ENCODE measurements at places on chromosomes 13 and 19.
A peak's percentile ranks its signal among the peaks of the same experiment; 100 is the strongest.

DNA sequence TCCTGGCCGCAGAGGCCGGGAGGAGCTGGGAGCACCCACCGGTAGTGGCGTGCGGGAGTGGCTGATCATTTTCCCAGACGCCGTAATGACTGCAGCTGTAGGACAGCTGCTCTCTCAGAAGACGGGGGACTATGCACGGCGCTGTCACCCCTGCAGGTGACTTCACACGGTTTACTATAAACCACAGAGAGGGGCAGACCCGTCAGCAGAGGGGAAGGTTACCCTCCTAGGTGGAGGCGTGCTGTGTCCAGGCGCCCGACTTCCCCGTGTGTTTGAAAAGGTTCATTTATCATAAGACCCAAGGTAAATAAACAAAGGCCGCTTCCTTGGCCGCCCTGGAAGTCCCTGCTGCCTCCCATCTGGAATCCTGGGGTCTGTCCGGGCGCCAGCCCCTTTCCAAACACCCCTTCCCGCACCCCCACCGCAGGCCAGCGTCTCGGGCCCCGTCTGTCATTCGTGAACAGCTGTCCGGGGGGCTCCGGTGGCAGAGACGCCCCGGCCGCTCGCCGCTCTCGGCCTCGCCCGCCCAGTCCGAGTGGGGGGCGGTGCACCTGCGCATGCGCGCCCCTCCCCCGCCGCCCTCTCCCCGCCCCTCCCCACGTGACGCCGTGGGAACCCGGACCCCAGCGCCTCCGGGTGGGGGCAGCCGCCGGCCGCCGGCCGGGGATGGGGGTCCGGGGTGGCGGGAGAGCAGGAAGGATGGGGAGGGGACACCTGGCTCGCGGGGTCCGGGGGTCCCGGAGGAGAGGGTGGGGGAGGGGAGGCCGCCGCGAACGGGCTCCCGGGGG is 915 bp downstream of the SHC2 start:
- peak; percentile 87 for DNase-seq

GRCh38 chr19:17202249-17202648 is 12.9 kb upstream of the USE1 start:
- DNase-seq = no peak

DNA sequence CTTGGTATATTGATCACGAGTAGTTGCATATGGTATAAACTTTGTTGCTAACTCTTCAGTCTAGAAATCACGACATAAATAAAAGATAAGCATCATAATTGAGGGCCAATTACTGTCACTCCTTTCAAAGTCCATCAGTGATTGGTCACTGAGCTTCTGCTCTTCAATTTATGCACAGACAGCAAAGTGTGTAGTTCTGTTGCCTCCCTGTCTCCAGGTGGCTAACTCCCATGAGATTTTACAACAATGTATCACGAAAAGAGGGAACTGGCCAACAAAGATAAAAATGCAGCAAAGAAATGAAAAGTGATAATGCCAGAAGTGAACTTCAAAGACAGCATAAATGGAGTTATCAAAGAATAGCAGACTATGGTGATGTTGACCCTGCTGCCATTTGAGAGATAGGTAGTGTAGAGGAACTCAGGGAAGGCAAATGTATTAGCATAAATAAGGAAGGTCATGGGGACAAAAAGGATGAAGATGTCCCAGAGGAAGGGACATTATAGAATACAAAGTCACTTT is 12.7 kb upstream of the TNFSF14 start:
- DNase-seq = no peak

GRCh38 chr19:13036366-13036976 is 41.2 kb downstream of the NFIX start:
- DNase-seq = no peak

DNA sequence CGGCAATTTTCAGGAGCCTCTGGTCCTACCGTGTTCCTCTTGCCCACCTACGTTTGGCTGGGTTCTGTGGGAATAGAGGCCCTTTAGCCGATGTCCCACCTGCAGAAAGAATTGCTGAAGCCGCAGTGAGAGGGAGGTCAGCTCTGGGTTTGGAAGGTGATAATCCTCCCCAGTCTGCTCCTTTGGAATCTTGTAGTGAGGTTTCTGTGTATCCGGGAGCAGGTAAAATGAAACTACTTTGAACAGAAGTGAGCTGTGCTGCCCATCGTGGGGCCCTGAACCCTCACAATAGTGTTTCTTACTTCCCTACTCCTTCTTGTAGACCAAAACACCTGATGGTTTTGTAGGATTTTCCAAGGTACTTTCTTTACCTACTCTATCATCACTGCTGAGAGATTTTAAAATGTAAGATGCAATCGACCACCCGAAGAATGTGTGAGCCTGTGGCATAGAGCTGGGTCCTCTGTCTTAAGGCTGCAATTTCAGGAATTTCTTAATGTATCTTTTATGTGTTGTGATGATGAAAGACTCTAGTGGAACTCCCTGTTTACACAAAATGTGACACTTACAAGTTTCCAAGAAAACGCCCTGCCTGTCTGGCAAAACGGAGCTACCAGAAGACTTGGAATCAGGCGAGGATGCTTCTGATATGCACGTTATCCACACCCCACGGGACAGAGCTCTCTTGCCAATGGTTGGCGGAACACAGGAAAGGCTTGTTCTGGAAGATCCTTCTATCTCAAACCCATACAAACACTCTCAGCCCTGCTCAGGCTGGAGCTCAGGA is 76.1 kb downstream of the RGCC start:
- DNase-seq = no peak

DNA sequence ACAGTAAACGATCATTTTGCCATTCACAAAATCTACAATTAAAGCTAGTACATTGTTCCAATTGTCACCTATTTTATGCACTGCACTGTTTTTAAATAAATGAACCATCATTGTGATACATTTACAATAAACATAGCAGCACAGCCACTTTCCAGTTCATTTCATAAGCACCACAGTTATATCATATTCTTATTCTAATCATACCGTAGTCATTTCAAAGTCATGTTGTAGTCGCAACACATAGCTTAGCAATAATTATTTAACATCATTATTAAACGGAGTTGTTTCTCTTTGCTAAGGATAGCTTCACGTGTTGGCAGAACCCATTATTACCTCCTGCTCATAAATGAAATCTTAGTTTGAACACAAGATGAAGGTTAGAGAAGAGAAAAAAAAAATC is 2.2 kb upstream of the PCDH9 start:
- DNase-seq = no peak

DNA sequence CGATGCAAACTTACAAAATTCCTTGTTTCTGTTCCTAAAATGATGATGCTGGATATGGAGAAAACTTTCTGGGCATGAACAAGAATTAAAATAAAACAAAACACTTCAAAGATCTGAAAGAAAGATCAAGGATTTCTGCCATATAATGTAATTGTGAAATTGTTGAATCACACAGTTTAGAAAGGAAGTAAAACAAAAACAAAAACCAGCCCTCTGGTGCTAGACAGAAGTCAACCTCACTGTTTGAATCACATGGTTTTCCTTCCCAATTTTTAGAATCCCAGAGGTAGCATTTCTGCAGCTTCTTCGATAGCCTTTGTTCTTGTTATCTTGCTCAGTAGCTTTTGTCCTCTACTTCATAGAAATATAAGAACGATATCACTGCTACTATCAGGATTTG is 118.2 kb upstream of the ARGLU1 start:
- no peak for DNase-seq

- no peak for DNase-seq
Measured at GRCh38 chr19:49884760-49885159, 7.3 kb downstream of the TBC1D17 start.

DNA sequence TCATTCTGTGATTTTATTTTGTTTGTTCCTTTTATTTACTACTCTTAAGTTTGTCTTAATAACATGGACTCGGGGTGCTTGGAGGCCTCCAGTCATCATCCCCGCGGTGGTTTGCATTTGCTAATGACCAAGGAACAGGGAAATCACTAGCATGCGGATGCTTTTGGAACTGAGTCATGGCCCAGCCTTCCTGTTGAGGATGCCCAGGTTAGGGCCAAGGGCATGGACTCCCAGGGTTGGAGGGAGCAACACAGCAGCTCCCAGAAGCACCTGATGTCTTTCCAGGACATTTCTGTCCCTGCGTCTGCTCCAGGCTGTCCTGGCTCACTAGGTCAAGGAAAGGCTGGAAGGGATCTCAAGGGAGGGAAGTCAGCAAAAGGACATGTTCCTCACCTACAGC is 423.7 kb upstream of the TSHZ3 start:
- no peak for DNase-seq

DNA sequence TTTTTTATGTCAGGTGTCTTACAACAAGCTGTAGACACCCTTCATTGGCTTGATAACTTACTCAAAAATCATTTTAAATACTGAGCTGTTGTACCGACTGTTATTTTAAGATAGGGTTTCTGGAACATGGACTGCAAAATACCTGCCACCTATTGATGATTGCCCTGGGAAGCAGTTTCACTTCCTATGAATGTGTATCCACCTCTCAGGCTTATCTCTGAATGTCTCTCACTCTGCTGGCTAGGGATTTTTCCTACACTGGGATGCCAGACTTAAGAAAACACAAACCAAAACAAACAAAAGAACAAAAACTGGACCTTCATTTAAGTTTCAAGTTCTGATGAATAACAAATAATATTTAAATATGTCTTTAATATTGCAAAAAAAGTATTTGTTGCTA is 663.7 kb downstream of the EFNB2 start:
- no peak for DNase-seq

DNA sequence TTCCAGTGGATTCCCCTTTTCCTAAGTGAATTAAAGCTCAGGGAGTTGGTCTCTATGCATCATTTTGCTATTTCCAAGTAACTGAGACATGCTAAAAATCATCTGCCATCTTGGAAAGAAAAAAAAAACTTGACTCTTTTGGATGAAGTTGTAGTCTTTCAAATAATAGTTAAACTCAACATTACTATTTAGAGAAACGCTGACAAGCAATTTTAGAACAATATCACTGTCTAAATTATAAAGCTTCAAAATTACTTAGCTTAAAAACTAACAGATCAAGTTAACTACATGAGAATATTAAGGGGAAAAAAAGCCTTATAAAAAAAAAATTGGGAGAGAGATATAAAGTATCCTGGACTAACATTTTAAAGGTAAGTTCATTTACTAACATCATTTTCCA is 68.5 kb downstream of the STOML3 start:
- no peak for DNase-seq

DNA sequence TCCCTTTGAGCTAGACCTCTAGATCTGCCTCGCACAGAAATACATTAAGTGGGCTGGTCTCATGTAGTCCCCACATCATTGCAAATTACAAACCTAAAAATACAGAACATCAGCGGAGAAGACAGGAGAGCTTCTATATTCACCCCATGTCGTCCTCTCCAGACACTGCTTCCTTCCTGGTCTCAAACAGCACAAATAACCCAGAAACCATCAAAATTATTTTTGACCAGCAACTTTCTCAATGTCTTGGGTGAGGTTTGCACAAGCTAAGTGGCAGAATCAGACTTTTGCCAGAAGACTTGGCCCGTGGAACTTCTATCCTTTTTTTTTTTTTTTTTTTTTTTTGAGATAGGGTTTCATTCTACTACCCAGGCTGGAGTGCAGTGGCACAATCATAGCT is 28.2 kb downstream of the CLEC17A start:
- no peak for DNase-seq

DNA sequence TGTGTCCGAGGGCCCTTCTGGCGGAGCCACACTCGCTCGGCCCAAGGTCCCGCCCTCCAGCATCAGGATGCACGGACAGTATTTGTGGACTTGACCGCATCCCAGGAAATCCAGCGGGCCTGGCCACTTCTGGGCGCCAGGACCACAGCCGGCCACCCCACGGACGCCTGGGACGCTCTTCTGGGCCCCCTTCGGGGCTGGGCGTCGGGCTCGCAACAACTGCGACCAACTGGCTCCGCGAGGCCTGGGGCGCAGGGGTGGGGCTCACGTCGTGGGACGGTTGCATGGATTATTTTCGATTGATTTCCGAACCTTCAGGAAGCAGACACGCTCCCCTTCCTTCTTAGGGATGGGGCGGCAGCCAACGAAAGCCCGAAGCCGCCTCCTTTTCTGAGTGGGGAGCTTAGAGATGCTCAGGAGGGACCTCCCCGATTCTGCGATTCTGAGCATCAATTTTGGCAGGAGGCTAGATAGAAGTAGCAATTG is 521 bp upstream of the NUP58 start:
- peak; percentile 66 for DNase-seq

- DNase-seq = no peak
Measured at GRCh38 chr13:102940143-102940542, 94.3 kb downstream of the ERCC5 start.

DNA sequence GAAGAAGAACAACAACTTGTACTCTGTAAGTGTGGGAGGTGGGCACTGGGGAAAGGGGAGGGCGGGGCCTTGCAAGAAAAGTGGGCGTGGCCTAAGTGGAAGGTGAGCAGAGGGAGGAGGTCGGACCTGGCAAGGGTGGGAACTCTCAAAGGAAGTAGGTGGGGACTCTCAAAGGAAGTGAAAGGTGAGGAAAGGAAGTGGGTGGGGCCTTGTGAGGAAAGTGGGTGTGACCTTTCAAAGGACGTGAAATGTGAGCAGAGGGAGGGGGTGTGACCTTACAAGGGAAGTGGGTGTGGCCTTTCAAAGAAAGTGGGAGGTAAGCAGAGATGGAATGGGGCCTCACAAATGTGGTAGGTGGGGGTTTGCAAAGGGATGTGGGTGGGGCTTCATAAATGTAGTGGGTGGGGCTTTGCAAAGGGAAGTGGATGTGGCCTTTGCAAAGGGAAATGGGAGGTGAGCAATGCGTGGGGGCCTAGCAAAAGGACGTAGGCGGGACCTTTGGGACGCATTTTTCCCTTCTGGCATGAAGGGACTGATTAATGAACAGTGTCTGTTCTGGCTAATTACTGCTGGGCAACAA is 25.9 kb downstream of the ACSBG2 start:
- DNase-seq = no peak

- no peak for DNase-seq
Measured at GRCh38 chr19:14056741-14057356, 5.0 kb downstream of the PALM3 start.

GRCh38 chr19:45473682-45474605 is 6.1 kb downstream of the FOSB start:
- DNase-seq = peak; percentile 74

DNA sequence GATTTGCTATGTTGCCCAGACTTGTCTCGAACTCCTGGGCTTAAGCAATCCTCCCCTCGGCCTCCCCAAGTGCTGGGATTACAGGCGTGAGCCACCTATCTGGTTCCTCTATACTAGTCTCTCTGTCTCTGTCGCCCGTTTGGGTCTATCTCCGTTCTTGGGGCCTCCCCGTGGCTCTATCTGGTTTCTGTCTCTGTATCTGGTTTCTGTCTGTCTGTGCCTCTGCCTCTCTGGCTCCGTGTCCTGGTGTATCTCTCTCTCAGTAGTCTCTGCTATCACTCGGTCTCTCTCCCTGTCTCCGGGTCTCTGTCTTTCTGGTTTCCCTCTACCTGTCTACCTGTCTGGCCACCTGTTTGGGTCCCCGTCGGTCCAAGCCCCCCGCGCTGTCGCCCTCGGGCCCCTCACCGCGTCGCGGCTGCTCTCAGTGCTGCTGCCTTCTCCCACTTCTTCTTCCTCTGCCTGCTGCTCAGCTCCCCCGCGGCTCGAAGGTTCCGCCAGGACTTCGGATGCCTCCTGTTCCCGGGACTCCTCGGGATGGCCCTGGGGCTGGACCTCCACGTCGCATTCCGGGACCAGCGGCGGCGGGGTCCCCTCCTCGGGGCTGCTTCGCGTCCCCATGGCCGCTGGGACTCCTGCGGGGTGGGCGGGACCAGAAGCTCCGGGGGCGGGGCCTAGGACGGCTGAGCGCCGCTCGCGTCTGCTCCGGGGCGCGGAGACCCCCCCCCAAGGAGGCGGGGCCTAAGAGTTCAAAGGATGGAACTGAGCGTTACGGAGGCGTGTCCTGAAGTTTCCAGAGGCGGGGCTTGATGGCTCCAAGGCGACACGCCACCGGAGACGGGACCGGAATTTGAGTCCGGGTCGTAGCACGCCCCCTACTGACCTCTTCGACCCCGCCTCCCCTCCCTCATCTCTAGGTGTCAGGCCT is 783 bp downstream of the PHLDB3 start:
- DNase-seq = peak; percentile 95

GRCh38 chr13:50248516-50249143 is 233.4 kb downstream of the KCNRG start:
- no peak for DNase-seq

Measured in left hindlimb (tissue), 1 donor.